A549 treated with RU486 at 1 μM for 4 hours (cell line): ENCODE measurements at places on chromosomes 3 and 15. TPM values are rescaled to one million over a fixed set of nuclear protein-coding genes. Genes with fewer than 3 reads are reported as not detected.

The CLN6 gene
- total RNA-seq: 60.4 to 85.0 TPM (median 79.6 TPM) in 5 replicates

The RBMS3 gene
- total RNA-seq: 0.40 to 0.91 TPM (median 0.58 TPM) in 5 replicates

The PARP3 gene
- 8.5 to 10.2 TPM (median 9.8 TPM) in 5 replicates for total RNA-seq

The CXCR6 gene
- not detected in 5 replicates for total RNA-seq

The SAMMSON gene
- not detected in 5 replicates for total RNA-seq

The ST8SIA2 gene
- 0.16 to 0.80 TPM (median 0.54 TPM) in 5 replicates for total RNA-seq

The LINS1 gene
- total RNA-seq: 7.1 to 13.1 TPM (median 10.7 TPM) in 5 replicates

The ARGFX gene
- total RNA-seq: not detected in 5 replicates

The UBA7 gene
- total RNA-seq: 0.21 to 0.68 TPM (median 0.34 TPM) in 5 replicates

The SERINC4 gene
- total RNA-seq: 0.09 to 0.21 TPM (median 0.12 TPM) in 5 replicates
